ENCODE measurements at places on chromosomes 16 and 17.

DNA sequence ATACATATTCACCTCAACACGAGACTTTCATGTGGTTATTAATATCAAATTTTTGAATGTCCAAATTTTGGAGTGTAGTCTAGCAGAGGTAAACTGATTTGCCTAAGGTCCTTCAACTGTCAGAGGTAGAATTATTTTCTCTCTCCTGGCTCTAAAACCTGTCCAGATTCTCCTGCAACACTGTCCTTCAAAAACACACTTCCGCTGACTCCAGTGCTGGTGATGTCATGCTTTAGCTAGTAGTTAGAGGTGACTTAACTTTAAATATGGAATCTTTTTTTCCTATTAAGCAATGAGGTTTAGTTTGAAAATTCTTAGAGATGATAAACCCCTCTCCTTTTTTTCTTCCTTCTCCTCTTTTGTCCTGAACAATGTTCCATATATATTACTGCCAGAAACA, 10.8 kb upstream of the CBLN1 start:
- DNase-seq = no peak

DNA sequence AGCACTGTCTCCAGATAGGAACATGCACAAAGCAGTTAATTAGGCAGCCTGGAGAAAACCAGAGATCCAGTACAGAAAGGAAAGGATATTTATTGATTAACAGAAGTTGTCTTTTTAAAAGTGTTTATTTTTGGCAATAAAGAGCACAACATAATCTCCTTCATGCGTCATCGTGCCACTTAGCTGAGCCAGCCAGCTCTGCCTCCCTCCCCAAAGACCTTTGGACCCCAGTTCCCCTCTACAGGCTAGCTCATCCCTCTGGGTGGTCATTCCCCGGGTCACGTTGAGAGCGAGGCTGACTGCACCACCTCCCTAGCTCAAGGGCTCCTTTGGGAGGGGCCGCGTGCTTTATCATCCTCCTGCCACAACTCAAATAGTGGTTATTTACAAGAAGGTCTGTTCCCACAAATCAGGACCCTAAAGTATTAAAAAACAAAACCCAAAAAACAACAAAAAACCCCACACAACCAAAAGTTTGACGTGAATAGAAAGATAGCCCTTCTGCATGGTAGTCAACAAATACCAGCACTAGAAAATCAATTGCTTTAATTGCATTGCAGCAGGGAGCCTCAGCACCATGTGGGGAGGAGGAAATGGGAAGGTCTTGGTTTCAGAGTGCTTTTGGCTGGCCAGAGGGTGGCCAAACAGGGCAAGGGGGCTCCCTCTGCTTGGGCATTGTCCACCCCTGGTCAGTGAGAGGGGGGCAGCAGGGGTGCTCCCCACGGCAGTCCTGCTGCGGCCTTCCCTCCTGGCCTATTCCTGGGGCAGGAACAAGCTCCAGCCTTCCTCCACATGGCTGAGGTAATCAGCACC, 9.6 kb downstream of the POLR2C start:
- DNase-seq = no peak

DNA sequence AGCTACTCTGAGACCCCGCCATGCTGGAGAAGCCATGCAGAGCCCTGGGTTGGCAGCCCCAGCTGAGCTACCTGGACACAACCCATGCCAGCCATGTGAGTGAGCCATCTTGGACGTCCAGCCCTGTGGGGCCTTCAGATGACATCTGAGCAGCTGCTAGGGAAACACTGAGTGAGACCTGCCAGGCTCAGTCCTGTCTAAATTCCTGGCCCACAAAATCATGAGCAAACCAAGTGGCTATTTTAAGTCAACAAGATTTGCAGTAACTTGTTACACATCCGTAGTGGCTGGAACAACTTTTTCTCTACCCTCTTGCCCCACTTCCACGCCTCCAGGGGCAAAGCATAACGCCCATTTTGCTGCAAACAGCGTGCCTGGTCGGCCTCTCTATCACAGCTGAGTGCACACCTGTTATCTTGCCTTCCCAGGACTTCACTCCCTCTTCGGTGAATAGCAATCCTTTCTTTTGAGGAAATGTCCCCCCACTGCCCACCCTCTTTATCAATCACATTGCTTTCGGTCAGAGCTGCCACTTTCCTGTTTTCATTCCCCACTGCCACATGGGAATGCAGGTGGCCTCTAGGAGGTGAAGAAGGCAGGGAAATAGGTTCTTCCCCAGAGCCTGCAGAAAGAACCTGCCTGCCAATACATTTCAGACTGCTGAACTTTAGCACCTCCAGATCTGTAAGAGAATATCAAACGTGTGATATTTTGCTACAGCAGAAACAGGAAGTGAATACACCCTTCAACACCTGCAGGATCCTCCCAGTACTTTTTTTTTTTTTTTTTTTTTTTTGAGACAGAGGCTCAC, 7.4 kb upstream of the SCIMP start:
- no peak for DNase-seq

- no peak for DNase-seq
These were observed at the start of gene FDXR for GRCh38 chr17:74872313-74873036. FDXR (minus strand) TSS chr17:74872994; CDS start chr17:74872944, 50 bp downstream.

DNA sequence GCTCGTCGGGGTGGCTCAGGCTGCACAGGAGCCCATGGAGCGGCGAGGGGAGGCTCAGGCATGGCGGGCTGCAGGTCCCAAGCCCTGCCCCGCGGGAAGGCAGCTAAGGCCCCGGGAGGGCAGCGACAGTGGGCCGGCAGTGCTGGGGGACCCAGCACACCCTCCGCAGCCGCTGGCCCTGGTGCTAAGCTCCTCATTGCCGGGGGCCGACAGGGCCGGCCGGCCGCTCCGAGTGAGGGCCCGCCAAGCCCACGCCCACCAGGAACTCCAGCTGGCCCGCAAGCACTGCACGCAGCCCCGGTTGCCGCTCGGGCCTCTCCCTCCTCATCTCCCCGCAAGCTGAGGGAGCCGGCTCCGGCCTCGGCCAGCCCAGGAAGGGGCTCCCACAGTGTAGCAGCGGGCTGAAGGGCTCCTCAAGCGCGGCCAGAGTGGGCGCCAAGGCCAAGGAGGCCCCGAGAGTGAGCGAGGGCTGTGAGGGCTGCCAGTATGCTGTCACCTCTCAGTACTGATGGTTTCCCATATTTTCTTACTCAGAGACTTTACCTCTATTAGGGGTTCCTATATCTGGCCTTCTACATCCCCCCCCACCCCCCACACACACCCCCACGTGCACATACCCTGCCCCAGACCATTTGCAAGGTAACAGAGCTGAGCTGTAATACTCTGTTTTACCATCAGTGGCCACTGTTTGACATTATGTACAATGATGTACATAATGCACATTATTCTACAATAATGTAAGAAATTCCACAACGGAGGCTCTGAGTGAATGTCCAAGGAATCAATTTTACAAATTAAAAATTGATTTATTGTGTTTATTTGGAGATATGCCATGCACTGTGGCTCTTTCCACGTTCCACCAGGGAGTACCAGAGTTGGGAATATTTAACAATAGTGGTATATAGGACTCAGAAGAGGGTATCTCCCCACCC, 3.7 kb upstream of the VAT1L start:
- DNase-seq = no peak

DNA sequence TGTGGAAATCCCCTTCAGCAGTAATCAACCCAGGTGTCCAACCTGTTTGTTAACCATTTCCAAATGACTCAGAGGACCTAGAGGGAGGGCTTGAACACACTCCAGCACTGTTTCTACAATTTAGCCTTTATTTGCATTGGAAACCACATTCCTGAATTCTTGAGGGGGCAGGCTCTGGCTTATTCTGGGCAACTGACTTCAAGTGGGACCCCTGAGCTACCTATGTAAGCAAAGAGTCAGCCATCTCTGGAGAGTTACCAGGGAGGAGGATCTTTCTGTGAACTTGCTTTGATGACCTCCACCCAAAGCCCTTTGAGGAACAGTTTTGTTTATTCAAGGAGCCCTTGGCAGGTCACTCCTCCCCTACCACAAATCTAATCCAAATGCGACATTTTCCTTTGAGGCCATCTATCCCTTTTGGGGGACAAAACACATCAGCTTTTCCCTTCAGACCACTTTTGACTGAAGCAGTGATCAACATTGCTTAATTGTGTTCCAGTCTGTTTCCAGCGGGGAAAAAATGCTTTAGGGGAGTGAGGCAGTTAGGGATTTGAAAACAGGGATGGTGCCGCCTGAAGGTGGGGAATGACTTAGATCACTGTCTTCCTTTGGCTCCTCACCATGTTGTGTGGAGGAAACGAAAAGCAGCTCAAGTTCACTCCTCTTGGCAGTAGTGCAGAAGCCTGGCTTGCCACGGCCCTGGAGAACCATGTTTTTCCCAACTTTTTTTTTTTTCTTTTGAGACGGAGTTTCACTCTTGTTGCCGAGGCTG, 46.2 kb downstream of the TUBD1 start:
- DNase-seq = peak; percentile 29

- DNase-seq = no peak
These were observed 1.7 kb upstream of the CES5A start for GRCh38 chr16:55876854-55877253.

DNA sequence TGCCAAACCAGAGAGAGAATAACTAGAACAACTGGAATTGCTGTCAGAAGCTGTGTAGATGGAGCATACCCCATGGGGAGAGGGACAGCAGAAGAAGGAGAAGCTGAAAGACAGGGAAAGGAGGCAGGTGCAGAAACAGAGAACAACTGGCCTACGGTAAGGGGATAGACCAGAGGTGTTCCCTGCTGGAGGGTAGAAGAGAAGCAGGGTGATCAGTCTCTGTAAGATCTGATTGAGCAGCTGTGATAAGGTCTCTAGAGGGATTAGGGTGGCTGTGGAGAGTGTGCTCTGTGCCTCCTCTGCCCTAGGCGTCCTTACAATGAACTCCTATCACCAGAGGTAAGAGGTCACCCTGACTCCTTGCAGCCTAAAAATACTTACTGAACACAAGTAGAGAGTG, 30.4 kb upstream of the HS3ST3B1 start:
- DNase-seq = no peak

DNA sequence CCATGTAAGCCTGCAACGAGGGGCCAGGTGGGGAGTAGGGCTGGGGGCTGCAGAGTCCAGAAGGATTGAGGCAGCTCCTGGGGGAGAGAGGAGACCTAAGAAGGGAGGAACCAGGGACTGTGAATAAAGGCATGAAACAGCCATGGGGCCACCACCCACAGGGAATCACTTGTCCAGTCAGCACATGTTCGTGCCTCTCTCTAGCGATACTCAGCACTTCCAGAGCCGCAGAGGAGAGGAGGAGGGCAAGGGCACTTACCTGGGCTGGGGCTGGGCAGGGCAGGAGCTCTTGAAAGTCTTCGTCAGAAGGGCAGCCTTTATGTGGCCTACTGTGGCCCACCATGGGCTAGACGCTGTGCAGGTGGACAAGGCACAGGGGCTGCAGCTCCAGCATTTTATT, 24.2 kb downstream of the CACNA1G start:
- DNase-seq = no peak
